H9 (cell line): ENCODE measurements at places on chromosomes 4 and X. TPM values are rescaled to one million over a fixed set of nuclear protein-coding genes. Genes with fewer than 3 reads are reported as not detected.

- no peak for DNase-seq
Observed at GRCh38 chr4:61128682-61129081, 71.4 kb upstream of the ADGRL3 start.

DNA sequence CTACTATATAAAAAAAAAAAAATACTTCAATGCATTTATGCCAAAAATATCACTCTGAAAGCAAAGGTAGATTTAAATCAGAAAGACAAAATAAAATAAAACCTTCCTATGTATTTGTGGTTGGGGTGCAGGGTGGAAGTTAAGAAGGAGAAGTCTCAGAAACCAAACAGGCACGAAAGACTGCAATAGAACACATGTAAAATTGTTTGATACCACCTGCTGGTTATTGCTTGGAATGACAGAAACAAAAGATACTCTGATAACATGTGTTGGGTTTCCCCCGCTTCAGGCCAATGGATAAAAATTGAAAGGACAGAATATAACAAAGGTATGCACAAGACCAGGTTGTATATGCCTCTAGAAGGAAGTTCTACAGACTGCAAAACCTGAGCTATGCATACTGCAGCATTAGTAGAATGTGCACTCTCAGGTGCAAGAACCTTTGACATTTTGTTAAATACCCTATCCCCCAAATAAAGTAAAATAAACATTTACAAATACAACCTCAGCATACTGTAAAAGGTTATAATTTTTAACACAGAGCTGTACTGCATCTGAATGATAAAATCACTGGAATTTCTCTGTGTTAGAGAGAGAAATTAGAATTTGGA is 118.8 kb downstream of the GABRA2 start:
- no peak for DNase-seq

GRCh38 chrX:152892999-152893891 is 4.6 kb upstream of the ZNF185 start:
- peak; percentile 54 for DNase-seq

The MAGED4 gene
- total RNA-seq: 74.5 and 79.1 TPM in 2 replicates

The QDPR gene
- 23.5 and 24.4 TPM in 2 replicates for total RNA-seq

The HTRA3 gene
- 2.9 and 3.0 TPM in 2 replicates for total RNA-seq

GRCh38 chr4:67549123-67549522 is 3.8 kb upstream of the CENPC start:
- DNase-seq: no peak

The RENBP gene
- total RNA-seq: 7.1 and 8.4 TPM in 2 replicates

The ALAS2 gene
- total RNA-seq: not detected in 2 replicates

GRCh38 chr4:87856816-87857215 is 24.0 kb downstream of the MEPE start:
- no peak for DNase-seq

DNA sequence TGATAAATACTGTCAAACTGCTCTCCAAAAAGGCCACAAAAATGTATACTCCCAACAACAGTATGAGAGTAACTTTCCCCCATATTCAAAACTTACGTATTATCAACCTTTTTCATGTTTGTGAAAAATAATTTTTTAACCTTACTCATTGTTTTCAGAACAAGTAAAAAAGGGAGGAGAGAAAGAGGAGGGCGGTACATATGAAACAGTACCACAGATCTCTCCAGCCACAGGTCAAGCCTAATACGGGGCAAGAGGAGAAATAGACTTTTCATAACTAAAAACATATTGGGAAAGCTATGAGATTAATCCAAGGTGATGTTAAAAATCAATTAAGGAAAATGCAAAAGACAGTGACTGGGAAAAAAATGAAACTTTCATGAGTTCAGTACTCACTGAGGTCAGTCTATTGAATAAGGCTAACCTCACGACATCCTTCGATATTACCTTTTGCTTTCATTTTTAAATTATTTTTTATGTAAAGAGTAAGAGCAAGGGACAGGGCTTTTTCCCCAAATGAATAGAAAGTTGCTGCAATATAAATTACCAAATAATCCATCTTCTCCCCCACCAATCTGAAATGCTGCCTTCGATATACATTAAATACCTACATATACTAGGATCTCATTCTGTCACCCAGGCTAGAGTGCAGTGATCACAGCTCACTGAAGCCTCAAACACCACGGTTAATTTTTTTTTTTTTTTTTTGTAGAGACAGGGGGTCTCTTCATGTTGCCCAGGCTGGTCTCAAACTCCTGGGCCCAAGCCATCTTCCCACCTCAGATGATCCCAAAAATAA is 25.3 kb downstream of the FBXW7 start:
- DNase-seq: no peak

The ZCCHC18 gene
- total RNA-seq: 1.5 and 1.8 TPM in 2 replicates

DNA sequence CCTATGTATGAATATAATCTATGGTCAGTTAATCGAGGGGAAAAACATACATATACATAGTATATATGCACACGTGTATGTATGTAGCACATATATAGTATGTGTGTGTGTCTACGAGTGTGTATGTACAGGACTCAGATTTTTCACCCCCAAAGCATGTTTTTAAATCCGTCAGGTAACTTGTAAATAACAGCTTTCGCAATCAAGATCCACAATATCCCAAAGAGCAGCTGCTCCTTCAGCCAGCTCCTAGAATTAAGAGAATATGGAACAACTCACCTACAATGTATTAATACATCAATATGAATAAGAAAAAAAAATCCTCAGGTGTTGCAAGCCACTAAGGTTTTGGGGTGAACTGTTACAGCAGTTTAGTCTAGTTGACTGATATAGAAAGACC is 3.5 kb downstream of the MRFAP1L1 start:
- DNase-seq: no peak

DNA sequence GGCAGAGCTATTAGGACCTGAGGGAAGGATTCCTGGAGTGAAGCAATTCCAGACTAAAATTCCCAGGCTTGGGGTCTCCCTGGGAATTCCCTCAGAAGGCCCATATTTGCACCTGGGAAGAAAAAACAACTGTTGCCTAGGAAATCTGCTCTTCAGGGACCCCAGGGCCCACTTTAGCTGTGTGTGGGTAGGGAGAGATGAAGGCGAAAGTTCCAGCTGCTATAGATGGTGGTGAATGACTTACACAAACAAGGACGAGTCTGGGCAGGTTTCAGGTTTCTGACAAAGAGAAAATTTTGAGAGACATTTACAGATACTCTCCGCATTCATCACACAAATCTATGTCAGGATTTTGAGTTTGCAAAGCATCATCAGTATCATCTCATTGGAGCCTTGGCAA is 126.1 kb downstream of the GPC3 start:
- DNase-seq: no peak

GRCh38 chr4:13528821-13529127 is 15.5 kb downstream of the NKX3-2 start:
- no peak for DNase-seq

DNA sequence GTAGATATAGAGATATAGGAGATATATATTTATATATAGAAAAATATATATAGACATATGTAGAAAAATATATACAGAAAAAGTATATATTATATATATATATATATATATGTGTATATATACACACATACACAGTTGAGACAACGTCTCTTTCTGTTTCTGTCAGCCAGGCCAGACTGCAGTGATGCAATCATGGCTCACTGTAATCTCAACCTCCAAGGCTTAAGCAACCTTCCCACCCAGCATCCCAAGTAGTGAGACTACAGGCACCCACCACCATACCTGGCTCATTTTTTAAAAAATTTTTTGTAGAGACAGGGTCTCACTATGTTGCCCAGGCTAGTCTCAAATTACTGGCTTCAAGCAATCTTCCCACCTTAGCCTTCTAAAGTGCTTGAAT is 426.3 kb downstream of the GPM6A start:
- DNase-seq: no peak

The PALLD gene
- total RNA-seq: 15.7 and 18.3 TPM in 2 replicates

DNA sequence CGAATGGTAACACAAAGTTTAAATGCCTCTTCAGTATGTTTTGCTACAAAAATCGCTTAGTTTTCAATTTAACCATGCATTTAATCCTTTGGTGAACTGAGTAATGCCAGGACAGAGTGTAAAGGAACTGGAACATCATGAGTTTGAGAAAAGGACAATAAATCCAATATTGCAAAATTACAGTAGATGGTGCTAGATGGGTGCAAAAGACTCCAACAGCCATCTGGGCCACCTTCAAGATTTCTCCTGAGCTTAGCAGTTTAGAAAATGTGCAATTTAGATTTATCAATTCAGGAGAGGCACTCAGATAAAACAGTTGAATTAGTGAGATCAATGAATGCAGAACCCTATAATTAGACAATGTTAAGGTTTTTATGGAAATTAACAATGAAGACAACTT is 33.2 kb upstream of the MID1IP1 start:
- DNase-seq: no peak
